ENCODE measurements at places on chromosomes 5 and 9.

DNA sequence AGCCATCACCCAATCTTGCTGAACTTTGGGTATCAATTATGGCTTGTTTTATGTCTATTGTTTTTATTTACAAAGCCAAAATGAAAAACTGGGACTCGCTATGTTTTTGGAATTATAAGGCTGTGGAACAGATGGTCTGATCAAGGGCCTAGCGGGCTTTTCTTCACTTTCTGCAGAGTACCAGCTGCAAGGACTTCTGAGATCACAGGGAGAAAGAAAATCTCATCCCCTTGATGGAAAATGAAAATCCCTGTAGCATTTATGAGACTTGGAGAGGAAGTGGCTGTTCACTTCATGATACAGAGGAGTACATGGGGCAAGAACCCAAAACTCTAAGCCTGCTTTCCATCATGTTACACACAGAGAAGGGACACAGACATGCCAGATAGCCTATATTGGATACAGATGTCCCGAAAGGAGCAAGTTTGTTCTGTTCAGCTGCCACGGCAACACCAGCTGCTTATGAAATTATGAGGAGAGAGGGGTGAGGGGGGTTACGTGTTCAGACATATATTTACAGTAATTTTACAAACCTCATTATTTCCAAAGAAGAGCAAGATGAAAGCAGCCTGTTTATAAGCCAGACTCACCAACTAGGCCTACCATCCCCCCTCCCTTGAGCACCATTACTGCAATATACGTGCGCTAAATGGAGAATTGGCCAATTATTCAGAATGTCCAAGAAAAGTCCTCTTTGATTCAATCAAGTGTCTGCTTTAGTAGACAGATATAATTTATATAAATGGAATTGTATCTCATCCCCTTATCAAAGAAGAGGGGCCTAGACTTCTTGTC, 220.0 kb downstream of the MARCHF11 start:
- DNase-seq: peak; percentile 82

GRCh38 chr9:79584655-79584982, 12.9 kb downstream of the TLE4 start:
- no peak for DNase-seq

- DNase-seq: peak; percentile 22
Measured at GRCh38 chr5:124410539-124411488, 335.6 kb downstream of the ZNF608 start.

DNA sequence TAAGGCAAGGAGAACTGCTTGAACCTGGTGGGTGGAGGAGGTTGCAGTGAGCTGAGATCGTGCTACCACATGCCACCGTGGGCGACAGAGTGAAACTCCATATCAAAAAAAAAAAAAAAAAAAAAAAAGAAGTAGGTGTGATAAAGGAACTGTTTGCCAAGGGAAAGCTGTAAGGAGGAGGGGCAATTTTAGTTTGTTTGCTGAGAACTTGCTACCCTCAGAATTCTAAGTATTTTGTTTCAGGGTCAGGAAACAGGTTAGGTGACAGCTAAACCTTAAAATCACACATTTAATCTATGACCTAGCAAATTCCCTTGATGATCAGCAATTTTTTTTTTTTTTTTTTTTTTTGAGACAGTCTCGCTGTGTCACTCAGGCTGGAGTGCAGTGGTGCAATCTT, 7.2 kb upstream of the ARRDC3 start:
- DNase-seq: no peak

- no peak for DNase-seq
Measured at GRCh38 chr5:91541696-91542095, 158.6 kb upstream of the ARRDC3 start.

- no peak for DNase-seq
Measured at GRCh38 chr9:18007621-18008020, 428.8 kb downstream of the SH3GL2 start.

DNA sequence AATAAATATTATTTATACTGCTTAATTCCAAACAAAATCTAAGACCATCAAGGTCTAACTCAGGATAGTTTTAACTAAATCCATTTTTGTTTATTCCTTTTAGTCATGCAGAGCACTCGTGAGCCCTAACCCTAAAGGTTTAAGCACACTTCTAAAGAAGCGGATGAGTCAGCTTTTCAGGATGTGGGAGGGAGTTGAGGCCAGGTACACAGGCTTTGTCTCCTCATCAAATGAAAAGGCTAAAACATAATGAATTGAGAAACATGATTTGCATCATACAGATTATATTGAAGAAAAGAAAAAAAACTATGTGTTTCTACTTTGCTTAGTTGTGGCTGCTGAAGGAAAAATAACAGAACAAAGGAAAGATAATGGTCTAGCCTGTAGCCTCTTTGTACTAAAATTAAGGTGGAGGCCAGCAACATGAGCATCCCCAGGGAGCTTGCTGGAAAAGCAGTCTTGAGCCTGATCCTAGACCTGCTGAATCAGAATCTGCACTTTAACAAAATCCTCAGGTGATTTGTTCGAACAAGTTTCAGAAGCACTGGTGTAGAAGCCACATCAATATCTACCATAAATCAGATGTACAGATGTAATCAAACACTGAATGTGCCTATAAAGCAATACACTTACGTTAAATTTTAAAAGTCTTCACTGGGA, 21.1 kb upstream of the ISCA1 start:
- no peak for DNase-seq

DNA sequence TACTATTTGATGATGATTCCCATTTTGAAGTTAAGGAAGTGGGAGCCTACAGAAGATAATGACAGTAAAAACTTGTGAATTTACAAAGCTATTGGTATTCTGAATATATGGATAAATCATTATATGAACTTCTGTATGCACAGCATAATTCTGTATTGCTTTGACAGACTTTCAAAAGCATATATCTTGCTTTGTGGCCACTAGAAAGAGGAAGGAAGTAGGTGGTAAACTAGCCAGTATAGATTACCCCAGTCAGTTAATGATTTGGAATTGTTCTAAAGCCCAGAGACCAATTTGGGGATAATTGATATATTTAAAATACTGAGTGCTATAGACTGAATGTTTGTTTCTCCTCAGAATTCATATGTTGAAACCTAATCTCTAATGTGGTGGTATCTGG, 53.0 kb downstream of the NR2F1 start:
- no peak for DNase-seq

GRCh38 chr5:8553364-8553763, 684.4 kb downstream of the MTRR start:
- no peak for DNase-seq

DNA sequence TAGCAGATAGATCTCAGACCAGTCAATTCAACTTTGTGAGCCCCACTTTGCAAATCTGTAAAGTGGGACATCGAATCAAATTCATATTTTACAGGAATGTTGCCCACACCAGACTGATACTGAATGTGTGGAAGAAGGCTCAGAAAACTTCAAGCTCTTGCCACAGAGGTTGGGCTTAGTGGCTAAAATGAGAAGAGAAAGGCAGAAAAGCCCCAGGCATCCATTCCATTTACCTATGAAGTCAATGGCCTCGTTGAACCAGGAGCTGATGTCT, 1.7 kb downstream of the DUSP1 start:
- no peak for DNase-seq

GRCh38 chr5:171162165-171162564, 146.9 kb upstream of the TLX3 start:
- no peak for DNase-seq

DNA sequence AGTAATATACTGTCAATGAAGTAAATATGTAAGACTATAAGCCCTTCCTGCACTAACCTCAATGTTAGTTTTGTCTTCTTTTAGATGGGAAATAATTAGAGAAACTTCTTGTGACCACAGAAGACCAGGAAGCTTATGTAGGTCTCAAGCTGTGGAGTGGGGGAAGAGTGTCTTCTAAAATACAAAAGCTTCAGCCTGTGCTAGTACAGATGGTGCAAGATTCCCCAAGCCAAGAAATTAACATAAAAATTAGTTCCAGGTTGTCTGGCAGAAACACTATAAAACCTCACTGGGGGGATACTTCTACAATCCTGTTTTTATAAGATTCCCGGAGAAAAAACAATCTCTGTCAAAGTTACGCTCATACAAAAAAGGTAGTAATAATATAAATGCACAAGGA, 103.6 kb downstream of the FNBP1 start:
- peak; percentile 60 for DNase-seq

- no peak for DNase-seq
Measured at GRCh38 chr5:80759866-80760577, 105.2 kb upstream of the DHFR start.

DNA sequence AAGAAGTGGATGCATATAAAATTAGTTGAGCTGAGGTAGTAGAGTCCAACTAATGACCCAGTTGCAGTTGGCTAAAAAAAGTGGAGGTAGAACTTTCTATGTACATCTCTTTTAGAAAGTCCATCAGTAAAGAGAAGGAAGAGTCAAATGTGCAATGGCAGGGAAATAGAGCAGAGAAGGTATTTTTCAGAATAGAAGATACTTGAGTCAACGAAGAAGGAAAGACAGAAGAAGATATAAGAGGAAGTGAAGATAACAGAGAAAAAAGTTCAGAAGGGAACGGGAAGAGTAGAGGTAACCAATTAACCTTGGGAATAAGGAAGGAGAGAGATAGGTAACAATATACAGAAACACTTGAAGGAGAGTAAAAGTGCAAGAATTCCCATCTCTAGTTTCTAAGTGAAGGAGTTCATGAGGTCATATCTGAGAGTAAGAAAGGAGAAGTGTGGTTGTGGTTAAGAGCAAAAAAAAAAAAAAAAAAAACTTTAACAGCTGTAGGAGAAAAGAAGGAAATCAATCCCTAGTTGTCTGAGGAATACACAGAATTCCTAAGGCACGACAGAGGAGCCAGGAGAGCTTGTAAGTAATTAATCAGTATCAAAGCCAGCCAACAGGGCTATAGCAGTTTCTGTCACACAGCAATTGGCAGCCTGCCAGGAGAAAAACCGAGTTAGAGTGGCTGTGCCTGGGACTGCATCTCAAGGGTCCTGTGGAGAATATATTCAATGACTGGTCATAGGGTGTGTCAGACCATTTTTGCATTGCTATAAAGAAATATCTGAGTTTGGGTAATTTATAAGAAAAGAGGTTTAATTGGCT, 61.0 kb downstream of the ARL15 start:
- DNase-seq: no peak

GRCh38 chr9:91789941-91790340, 160.1 kb downstream of the ROR2 start:
- no peak for DNase-seq

DNA sequence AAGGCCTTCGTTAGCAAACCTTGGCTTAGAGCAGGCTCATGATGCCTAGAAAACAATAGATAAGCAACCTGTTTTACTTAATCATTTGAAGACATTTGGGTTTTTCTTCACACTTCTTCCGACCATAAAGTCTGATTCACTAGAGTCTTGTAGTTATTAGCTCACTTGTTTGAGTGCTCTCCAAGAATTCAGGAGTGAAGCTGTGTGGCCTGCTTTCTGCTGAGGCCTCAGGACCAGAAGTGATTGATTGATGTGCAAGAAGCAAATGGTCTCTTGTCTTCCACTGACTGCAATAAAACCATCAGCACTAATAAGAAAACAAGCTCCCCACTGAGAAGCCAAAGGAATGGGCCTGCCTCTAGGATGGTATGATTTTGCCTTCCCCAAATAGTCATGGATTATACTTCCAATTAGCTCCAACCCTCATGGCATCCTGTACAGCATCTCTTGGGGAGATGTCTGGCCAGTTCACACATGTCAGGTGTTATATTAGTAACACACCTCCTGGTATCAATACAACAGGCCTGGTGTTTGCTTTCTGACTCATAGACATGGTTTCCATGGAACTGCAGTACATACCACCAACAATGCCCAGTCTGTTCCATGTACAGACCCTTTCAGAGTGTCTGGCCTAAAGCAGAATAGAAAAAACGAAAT, 317.6 kb downstream of the CWC27 start:
- DNase-seq: no peak

- no peak for DNase-seq
Measured at GRCh38 chr5:145948921-145949320, 12.5 kb downstream of the SH3RF2 start.

DNA sequence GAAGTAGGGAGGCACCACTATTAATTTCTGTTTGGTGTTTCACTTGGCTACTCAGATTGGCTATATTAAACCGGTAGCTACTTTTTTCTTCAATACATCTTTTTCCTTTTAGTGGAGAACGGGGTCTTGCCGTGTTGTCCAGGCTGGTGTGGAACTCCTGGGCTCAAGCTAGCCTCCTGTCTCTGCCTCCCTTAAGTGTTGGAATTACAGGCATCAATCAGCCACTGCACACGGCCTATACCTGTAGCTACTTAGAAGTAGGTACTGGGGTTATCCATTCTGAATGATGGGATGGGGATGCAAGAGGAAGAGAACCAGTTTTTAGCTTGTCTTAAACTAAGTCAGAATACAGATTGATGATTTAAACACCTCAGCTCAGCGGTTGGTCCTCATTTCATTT, 1.7 kb downstream of the UBE2D2 start:
- DNase-seq: no peak

- DNase-seq: no peak
Measured at GRCh38 chr5:16754086-16754485, 137.3 kb upstream of the RETREG1 start.

DNA sequence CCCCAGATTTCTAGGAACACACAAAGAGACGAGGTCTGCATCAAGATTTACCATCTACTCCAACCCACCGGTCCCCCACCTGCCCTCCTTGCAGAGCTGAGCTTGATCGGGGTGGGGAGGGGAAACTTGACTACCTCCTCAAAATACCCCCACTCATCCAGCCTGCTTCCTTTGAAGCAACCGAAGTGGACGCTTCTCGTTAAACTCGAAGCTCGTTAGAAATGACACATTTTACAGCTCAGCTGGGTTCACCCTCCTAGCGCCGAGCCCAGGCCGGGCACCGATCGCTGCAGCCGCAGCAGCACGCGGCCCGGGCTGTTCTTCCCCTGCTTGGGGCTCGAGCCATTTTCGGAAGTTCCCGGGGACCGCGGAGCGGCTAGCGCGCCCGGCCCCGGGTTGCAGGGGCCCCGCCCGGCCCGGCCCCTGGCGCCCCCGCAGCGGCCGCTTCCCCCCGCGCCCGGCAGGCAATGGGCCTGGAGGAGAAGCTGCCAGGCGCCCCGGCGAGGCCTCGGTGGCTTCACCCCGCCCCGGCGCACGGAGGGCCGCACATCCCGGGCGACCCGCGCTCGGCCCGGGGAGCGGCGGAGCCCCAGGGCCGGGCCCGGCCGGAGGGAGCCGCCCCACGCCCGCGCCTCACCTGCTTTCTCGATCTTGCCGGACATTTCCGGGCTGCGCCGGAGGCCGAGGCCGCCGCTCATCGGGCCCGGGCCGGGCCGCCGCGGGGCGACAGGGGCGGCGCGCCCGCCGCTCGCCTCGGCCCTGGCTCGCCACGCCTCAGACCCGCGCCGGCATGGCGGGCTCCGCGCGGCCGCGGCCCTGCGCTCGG, 530 bp downstream of the RAPGEF1 start:
- no peak for DNase-seq

DNA sequence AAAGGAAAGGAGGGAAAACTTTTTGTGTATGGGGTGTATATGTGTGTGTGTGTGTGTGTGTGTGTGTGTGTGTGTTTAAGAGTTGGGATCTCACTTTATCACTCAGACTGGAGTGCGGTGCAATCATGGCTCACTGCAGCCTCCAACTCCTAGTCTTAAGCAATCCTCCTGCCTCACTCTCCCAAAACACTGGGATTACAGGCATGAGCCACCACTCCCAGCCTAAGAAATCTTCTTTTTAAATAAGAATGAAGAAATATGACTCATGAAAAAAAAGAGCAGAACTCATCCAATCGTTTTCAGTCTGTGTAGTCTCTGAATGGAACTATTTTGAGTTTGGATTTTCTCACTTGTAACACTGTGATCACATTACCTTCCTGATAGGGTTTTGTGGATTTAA, 601.5 kb downstream of the ACTL7B start:
- DNase-seq: no peak

- no peak for DNase-seq
Measured at GRCh38 chr5:77426670-77427069, 65.4 kb downstream of the WDR41 start.
